ENCODE measurements at places on chromosomes 7 and 10.

DNA sequence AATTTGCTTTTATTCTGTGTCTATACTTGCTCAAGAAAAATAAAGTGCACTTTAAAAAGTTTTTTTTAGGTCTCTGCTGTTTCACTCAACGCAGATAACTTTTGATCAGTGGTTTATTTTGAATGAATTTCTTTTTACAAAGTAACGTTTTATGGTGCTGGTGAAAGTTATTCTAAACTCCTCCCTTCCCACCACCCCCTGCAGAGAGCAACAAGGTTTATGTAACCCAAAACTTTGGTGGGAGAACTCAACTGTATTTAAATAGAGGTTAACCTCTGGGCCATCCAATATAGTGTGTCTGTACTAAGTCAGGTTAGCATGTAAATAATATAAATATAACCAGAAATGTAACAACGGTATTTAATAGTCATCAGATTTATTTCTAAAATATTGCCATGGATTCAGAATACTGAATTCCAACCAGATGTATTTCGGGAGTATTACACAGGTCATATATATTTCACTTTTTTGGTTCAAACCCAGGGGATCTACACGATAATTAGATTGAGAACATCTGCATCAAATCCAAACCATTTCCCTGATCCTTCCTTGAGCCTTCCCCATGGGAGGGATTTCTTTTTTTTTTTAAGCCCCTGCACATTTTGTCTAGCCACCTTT is 3.9 kb upstream of the CUX1 start:
- DNase-seq: no peak

DNA sequence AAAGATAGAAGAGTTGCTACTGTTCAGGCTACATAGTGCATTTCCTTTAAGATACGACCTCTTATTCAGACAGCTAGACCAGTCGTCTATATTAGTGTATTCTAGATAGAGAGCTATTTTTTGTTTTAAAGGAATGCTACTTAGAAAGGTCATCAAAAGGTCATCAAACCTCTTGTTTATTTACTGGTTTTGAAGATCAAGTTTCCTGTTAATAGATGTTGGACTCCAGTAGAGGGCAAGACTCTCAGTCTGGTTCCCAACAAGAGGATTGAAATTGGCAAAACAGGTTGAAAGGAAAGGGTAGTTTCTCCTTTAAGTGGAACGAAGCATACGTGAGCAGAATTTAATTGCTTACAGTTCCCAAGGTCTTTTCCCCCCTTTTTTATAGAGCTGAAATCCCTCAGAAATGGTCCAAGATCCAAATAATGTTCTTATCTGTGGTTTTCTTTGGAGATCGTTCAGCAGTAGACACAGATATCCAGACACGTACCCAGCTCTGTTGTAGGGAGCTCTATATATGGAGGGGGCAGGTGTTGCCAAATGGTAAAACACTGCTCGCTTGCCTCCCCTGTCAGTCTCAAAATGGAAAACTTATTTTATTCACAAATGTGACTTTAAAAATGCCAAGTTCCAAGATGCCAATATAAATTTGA is 37.2 kb downstream of the BAMBI start:
- DNase-seq: no peak

DNA sequence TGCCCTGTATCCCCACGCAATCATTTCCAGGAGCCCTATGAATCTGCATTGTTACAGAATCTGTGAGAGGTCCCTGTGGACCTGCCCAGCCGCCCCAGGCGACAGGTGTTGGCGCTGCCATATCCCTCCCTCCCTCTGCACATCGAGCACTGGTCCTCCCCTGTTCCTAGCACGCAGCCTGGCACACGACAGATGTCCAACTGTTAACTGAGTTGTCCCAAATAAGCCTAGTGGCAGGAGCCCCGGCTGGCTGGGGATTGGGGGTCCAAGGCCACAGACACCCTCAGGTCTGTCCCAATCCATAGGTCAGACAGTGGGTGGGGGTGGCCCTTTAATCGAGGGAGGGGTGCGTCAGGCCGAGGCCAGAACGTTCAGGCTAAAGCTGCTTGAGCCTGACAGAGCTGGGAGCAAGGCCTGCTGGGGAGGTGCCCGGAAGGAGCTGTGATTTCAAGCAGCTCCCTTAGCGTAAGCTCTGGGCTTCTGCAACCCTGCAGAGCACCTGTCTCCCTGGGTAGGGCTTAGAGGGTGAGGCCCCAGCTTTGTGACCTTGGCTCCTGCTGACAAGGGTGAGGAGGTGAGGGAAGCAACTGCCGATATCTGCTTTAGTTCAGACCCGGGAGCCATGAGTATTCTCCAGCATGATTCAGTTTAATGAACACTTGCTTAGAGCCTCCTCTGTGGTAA is 40.1 kb downstream of the ADRA2A start:
- DNase-seq: no peak

DNA sequence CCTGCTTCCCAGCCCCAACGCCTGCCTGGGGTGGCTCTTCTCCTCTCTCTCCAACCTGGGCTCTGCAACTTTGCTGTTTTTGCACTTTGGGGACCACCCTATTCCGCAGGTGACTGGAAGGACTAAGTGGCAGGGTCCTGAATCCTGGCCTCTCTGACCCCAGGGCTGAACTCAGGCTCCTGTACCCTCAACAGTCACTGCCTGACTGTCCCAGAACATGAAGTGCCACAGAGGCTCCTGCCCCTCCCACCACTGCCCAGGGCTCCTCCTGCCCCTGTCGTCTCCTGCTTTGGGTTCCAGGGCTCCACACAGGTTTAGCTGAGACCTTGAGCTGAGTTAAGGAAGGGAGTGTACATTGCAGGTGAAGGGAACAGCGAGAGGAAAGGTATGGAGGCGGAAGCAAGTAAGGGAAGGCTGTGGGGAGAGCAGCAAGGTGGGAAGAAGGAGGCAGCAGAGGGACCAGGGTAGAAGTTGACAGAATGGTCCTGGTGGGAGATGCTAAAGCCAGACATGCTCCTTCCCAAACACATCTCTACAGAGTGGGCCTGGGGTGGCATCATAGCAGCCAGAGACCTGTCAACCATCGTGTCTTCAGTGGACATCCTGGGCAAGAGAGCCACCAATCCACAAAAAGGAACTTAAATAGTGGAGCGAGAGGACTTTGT is 5.7 kb upstream of the GRID1 start:
- no peak for DNase-seq

- DNase-seq: no peak
Measured at GRCh38 chr7:138667535-138668228, 33.5 kb downstream of the SVOPL start.

DNA sequence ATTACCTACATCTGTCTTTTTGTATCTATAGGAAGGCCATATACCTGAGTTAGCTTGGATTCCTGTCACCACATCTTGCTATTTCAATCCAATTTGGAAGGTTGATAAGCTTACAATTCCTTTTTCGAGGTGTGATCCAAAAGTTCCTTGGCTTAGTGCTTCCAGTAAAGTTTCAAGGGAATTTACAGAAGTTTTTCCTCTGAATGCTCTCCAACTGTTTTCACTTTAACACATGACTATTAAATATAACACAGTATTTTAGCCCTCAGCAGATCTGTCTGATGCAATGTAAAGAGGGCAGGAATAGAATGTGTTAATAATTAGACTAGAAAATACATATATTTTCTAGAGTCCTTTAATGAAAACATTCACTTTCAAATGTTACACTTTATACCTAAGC is 171.4 kb downstream of the DKK1 start:
- DNase-seq: no peak

DNA sequence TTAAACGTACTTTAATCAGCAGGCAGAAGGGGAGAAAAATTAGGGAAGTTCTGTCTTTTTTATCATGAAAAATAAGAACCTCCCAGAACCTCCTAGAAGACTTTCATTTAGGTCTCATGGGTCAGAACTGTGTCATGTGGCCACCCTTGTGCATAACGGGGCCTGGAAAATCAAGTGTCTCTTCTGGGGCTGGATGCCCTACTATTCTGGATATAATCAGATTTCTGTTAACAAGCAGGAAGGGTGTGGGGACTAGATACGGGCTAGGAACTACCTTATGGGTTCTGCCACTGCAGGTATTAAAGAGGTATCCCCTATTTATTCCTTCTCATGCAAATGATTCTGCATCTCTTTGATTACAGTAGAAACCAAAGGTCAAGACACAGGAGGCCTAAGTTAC is 14.1 kb downstream of the LANCL2 start:
- no peak for DNase-seq

GRCh38 chr7:3092468-3092867 is 48.8 kb upstream of the CARD11 start:
- no peak for DNase-seq

- peak; percentile 23 for DNase-seq
Measured at GRCh38 chr7:120583899-120584586, 273.9 kb downstream of the TSPAN12 start.

DNA sequence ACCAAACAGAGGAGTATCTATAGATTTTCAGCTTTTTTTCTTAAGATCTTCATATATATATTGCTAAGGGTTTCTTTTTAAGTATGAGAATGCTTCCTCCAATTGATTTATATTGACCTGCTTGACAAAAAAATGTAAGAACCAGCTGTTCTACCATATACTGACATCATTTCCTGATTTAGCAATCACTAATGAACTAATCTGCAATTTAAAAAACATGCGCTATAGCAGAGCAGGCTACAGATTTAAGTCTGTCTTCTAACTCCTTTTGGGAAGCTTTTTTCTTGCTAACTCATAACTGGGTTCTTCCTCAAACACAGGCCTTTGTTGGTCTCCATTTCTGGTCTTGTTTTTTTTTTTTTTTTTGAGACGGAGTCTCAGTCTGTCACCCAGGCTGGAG is 33.2 kb downstream of the ABCC2 start:
- DNase-seq: no peak

GRCh38 chr10:33117816-33118215 is 159.8 kb upstream of the ITGB1 start:
- no peak for DNase-seq

DNA sequence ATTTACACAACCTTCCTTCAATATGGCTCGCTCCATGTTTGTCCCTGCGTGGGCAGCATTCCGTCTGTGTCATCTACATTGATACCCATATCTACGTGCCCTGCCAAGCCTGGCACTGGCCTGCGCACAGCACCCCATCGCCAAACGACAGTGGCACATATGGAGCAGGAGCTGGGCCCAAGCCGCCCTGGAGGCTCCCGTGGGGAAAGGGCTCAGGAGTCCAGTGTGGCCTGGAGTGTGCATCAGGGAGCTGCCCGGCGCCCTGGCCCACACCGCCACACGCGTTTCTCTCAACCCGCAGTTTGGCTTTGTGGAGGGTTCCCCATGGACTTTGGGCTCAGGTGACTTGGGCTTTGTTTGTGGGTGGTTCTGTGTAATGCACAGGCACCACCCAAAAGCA is 273.2 kb downstream of the PTPRN2 start:
- DNase-seq: no peak

DNA sequence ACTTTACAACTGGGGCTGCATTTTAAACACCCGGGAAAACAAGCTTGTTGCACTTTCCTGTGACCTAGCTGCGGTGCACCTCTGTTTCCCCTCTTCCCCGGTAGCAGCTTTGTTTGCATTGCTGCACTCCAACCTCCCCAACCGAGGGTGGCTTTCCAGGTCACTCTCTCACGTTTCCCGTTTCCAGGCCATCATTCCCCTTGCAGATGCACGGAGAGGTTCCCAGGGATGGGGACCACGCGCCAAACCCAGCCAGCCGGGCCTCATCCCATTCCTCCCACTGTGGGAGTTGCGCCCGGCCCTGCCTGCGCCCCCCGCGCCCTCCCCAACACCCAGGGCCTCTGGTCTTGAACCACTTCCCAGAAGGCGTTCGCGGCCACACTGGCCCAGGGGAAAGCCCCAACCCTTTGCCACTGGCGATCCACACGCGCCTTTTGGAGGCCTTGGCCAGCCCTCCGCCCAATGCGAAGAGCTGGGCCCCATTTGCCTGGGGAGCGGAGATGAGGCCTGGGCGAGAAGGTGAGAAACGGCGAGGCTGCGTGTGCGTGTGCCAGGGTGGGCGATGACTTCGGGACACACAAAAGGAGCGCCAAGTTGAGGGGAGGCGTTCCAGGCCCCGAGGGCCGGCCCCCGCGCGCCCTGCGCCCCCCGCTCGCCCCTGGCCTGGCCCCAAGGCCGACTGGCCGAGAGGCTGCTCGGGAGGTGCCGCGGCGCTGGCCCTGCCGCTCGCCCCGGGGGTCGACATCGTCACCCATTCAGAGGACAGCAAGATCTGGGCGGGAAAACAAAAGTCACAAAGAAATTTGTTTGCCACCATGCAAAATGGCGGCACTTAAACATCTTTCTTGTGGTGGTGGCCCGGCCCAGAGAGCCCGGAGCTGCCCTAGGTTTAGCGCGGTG is 15.9 kb downstream of the SKIDA1 start:
- DNase-seq: no peak

DNA sequence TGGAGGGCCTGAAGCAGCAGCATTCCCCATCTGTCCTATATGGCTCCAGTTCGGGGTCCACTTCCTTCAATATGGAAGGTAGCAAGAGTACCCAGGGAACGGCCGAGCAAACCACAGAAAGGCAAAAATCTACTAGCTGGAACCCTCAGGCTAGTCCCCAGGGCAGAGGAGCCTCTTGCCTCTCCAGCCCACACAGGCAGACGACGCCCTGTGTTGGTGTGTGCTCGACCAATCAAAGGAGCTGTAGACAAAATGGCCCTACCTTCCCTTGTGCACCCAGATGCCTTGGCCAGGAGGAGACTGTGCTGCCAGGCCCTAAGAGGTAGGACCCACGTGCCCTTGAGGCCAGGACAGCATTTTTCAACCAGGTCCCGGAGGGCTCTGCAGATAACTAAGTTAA is 91.5 kb downstream of the FAM53B start:
- DNase-seq: no peak

DNA sequence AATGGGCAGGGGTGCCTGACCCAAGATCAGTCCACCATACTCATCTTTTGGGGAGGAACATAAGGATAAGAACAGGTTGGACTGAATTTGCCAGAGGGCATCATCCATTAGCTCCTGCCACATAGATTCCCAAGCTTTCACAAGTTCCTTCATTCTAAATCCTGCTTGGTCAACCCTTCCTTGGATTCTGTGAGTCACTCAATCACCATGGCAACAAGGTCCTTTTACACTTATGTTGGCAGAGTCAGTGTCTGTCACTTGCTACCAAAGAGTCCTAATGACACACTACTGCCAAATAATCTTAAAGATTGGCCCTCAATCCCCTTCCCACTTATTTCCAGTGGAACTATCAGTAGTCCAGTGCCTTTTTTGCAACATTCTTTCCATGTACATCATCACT is 5.0 kb upstream of the LGI1 start:
- peak; percentile 42 for DNase-seq

DNA sequence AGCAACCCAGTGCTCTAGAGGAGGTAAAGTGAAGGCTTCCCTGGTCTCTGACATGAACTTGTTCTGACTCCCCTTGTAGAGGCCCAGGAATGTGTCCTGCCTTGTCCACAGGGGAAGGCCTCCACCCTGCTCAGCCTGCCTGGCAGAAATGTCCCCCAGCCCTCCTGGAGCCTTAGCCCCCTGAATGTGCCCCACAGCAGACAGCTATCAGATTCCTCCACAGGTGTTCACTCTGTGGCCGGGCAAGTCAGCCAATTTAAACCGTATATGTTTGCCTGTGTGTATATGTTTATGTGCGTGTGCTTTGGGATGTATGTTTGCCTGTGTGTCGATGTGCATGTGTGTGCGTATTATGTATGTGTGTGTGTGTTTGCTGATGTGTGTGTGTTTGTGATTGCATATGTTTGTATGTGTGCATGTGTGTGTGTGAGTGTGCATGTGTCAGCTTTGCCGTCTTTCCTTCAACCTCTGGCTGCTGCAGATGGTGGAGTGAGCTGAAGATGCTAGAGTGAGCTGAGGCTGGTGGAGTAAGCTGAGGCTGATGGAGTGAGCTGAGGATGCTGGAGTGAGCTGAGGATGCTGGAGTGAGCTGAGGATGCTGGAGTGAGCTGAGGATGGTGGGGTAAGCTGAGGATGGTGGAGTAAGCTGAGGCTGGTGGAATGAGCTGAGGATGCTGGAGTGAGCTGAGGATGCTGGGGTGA is 68.9 kb upstream of the ANTXRL start:
- no peak for DNase-seq

- peak; percentile 83 for DNase-seq
Measured at GRCh38 chr10:77405771-77406241, 231.8 kb downstream of the KCNMA1 start.
